CD4-positive, alpha-beta T cell treated with Interleukin-6 for 4 hours (primary cell): ENCODE measurements at places on chromosomes 1 and 21.

- no peak for DNase-seq
Observed at GRCh38 chr1:78146205-78146771, 100.5 kb downstream of the GIPC2 start.

GRCh38 chr1:26300578-26301275, 5.7 kb downstream of the UBXN11 start:
- no peak for DNase-seq

GRCh38 chr1:114189398-114189797, 35.7 kb upstream of the SYT6 start:
- DNase-seq, result no peak

DNA sequence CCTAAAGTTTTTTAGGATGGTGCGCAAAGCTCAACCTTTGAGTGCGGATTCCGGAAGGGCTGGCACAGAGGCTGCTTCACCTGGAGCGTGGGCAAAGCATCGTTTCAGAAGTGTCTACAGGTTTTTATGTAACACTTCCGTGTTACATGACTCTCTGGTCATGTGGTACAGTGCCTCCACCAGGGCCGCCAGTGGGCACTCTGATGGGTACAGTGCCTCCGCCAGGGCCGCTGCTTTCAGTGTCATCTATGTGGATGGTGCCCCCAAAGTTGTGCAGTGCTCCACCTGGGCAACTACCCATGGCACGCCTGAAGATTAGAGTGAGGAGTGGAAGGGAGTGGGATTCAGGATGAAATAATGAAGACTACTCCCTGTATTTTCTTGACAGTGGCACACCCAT, 101.4 kb upstream of the C1orf174 start:
- DNase-seq, result no peak

- DNase-seq, result no peak
Observed at GRCh38 chr21:33584455-33584854, 4.0 kb downstream of the DONSON start.

GRCh38 chr1:85376356-85376755, 88.6 kb downstream of the DDAH1 start:
- no peak for DNase-seq

DNA sequence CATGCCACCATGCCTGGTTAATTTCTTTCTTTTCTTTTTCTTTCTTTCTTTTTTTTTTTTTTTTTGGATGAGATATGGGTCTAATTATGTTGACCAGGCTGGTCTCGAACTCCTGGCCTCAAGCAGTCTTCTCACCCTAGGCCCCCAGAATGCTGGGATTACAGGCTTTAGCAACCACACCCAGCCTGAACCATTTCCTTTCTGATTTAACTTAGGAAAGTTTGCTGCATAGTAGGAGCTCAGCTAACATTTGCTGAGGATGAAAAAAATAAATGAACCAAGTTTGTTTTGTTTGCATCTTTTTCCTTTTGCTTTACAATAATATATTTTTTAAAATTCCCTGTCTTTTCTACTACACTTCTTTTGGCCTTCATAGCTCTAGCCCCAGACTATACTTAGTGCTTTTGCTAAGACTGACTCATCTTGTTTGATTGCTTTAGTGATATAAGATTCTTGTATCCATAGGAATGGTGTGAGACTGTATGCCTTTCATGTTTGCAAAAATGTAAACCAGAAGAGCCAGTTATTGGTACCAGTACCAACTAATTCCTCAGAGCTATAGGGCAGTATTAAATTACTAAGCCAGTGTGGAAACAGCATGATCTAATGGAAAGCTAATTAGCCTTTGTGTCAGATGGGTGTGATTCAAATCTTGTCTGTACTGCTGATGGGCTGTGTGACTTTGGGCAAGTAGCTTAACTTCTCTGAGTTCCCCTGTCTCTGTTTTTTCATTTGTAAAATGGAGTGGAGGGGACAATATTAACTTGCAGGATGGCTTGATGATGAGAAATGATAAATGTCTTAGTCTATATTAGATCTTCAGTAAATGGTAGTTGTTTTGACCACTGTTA, 66.9 kb downstream of the NFIA start:
- no peak for DNase-seq

DNA sequence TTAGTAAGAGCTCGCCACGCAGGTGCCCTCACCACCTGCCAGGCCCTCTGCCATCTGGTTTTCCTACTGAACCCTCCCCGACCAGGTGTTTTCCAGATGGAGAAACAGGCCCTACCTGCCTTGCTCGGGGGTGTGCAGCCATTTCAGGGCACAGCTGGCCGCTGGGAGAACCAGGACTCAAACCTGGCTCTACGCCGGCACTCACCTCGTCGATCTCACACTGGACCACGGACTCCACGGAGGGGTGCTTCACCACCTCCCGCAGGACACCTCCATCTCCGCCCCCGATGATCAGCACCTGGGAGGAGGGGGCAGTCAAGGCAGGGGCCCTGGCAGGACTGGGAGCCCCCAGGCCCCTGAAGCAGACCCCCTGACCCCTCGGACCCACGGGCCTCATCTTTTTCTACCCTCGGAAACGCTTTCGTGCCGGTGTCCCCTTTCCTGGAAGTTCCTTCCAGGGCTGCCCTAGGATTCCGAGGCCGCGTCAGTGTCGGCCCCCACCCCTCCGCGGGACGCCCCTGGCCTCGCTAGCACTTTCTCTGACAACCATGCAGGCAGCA, 1.1 kb downstream of the SRM start:
- no peak for DNase-seq

- DNase-seq, result no peak
Observed at GRCh38 chr1:177783051-177783450, 186.8 kb downstream of the SEC16B start.

GRCh38 chr1:16014509-16015482, 3.0 kb downstream of the HSPB7 start:
- no peak for DNase-seq

DNA sequence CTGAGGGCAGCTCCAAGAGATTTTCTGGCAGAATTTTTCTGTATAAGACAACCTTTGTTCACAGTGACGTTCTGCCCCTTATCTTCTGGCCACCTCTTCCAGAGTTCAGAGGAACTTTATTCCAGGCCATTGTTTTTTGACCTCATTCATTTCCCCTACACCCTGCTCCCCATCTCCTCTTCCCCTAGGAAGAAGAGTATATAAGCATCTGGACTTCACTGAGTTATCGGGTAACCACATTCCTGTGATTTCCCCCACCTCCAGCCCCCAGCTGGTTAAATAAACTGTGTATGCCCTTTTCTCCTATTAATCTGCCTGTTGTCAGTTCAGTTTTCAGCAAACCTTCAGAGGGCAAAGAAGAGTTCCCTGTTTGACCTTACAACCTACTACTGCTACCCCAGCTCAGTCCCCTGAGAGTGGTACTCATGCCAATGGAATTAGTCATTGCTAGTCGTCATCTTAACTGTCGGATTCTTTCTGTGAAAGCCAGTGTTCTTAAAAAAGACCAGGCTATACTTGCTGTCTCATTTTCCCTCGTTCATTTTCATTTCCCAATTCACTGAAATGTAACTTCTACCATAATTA, 14.3 kb upstream of the ALG14 start:
- DNase-seq, result no peak

- no peak for DNase-seq
Observed at GRCh38 chr1:184889902-184890301, 84.4 kb downstream of the NIBAN1 start.

DNA sequence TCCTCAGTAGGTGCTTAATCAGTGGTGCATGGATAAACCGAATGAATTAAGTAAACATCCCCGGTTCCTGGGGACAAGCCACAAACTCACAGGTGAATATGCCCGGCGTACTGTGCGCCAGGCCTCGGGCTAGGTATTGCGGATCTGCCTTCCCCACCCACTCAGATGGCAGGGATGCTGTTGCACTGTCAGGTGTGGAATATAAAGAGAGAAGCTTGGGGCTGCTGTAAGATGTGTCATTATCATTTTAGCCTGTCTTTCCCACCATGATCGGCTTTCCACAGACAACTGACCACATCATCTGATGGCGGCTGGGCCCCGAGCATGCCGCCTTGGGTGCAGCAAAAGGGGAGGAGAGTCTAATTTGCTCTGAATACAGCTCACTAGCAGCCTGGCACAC, 45.4 kb upstream of the LRP8 start:
- DNase-seq, result no peak

DNA sequence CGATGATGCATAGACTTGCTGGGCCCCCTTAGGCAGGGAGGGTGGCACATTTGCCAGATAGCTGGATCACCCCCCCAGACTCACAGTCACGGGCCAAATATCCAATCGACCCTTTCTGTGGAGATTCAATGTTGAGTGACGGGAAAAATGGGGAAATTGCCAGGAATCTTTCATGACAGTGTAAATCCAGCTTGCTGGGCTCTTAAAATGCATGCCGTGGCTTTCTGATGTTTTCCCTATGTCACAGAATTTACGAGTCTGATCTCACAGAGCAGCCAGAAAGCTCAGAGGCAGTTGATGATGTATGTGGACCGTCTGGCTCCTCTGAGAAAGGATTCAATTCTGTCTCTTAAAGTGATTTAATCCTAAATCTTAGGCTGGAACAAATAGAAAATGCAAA, 150.1 kb upstream of the ZNF644 start:
- no peak for DNase-seq

GRCh38 chr1:205662791-205663190, 17.5 kb downstream of the SLC45A3 start:
- no peak for DNase-seq

GRCh38 chr1:166972826-166973225, 2.5 kb downstream of the ILDR2 start:
- DNase-seq, result no peak

GRCh38 chr1:24745711-24746413, 615 bp downstream of the CLIC4 start:
- DNase-seq, result peak; percentile 33

DNA sequence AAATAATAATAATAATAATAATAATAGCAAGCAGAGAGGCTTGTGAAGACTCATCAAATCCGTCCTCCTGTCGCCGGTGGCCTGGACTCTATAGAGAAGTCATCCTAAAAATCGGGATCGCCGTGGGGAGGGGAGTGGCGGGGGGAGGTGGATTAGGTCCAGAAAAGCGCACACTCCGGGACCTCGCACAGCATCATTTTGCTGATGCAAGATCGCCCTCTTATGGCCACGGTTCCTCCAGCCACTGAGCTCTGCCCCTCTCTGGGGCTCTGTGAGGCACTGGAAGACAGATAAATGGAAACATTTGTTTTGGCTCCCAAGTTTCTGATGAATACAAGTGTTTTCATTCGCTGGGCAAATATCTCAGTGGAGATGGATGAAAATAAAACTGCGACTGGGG, 612.0 kb downstream of the MATN1 start:
- no peak for DNase-seq

DNA sequence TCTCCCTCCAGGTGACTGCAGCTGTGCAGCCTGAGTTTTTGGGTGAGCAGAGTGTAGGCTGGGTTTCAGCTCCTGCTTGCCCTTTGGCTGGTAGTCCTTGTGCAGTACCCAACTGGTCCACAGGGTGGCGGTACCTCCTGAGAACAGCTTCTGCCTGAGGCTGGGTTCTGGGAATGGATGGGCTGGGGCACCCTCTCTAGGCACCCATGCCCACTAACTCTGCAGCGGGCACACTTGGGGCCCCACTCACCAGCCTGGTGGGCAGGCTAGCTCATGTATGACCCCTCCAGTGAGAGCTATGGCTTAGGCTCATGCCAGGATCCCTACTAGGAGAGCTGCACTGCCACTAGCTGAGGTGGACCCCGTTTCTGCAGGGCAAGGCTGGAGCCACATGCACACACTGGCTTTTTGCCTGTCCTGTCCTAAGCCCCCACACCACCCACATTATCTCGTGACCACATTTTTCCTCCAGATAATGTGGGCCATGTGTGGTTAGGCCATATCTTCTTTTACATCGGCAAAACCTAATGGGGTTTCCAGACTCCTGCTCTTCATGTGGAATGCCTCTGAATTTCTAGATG, 15.5 kb upstream of the GSTM4 start:
- DNase-seq, result peak; percentile 91

DNA sequence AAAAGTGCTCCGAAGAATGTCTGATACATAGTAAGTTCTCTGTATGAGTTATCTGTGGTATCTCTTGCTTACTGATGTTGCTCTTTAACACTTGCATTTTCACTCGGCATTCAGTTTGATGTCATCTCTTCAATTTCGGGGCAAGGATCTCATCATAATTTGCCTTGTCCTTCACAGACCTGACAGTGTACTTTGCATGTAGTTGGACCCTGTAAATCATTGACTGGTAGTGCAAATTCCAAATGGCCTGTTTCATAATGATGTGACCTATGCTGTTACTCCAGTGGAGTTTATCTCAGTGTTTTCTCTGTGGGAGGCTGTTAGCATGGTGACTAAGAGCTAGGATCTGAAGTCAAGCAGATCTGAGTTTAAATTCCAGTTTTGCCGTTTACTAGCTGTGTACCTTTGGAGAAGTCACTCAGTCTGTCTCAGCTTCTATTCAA, 34.2 kb upstream of the ABCD3 start:
- DNase-seq, result no peak

- no peak for DNase-seq
Observed at GRCh38 chr1:88149686-88150085, 534.4 kb upstream of the PKN2 start.

DNA sequence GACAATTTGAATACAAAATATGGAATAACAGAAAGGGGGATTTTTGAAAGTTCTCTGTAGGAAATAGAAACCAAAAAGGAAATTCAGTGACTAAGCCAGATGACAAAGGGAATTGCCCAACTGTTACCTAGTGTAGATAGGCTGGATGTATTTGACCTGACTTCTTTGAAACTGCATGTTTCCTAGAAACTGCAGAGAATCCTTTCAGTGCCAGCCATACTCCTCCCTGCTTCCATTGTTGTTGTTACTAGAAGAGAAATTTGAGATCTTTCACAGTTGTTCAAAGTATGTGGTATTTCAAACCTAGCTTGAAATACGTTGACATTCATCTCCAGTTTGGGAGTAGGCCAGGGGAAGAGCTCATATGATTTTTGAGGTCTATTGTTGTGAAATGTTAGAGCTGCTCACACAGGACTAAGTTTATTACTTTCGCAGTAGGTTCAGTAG, 1.8 kb upstream of the GBP5 start:
- peak; percentile 5 for DNase-seq

- DNase-seq, result peak; percentile 40
Observed at GRCh38 chr1:32393832-32394140, 455 bp downstream of the BSDC1 start.

DNA sequence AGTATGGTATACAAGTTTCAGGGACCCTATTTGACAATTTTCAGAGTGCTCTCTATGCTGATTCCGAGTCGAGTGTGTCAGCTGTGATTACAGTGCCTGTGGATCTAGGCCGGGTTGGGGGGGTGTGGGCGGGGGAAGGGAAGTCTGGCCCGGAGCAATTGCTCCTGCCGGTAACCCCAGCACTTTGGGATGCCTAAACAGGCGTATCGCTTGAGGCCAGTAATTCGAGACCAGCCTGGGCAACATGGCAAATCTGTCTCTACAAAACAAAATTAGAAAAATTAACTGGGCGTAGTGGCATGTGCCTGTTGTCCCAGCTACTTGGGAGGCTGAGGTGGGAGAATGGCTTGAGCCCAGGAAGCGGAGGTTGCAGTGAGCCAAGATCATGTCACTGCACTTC, 1.6 kb upstream of the IL10RB start:
- DNase-seq, result no peak

GRCh38 chr1:204464187-204464631, 30.4 kb downstream of the PIK3C2B start:
- peak; percentile 37 for DNase-seq

- no peak for DNase-seq
Observed at GRCh38 chr1:48876330-48876785, 99.7 kb upstream of the BEND5 start.

GRCh38 chr1:200784576-200784975, 45.9 kb downstream of the CAMSAP2 start:
- no peak for DNase-seq
